Right cardiac atrium (tissue), 5 donors: ENCODE measurements at places on chromosomes 5 and 9. TPM values are rescaled to one million over a fixed set of nuclear protein-coding genes. Genes with fewer than 3 reads are reported as not detected.

- no peak for DNase-seq
These were observed 167.6 kb downstream of the ASTN2 start for GRCh38 chr9:117247266-117247665.

GRCh38 chr5:14370386-14370785, 211.2 kb upstream of the OTULINL start:
- no peak for DNase-seq

Gene CER1
- not detected for total RNA-seq

Gene INSL4
- total RNA-seq = not detected

DNA sequence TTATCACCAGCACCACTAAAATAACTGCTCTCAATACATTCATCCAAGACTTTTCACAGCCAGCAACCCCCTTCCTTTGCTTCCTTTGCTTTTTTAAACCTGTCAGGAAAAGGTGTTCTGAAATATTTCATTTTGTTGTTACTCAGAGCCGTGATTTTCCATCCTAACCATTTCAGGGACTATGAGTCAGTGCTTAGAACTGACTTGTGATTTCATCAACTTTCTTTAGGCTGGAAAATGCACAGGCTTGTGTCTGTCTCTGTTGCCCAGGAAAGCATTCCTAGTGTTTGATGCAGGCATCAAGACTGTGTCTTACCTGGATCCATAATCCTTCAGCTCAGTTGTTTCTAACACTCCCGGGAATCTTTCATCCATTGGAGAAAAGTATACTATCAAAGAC, 805.6 kb downstream of the BRINP1 start:
- no peak for DNase-seq

- DNase-seq = no peak
These were observed 99.8 kb upstream of the DAP start for GRCh38 chr5:10860645-10861422.

Gene PCDHGB2
- 6.5 TPM for total RNA-seq

Gene CCL19
- 1.4 TPM for total RNA-seq

DNA sequence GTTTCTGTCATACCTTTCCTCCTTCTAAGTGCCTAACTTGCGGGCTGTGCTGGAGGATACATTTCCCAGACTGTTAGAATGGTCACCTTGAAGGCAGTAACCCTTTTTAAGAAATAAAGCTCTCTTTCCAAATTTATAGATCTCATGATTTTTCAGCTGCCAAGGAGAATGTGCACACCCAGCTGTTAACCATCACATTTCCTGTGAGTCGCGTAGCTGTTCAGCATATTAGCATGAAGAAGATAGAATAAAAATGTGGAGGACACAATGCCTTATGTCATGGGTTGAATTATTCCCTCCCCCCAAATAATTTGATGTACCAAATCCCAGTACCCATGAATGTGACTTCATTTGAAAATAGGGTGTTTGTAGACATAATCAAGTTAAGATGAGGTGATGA, 729.4 kb downstream of the MTRR start:
- DNase-seq = no peak

DNA sequence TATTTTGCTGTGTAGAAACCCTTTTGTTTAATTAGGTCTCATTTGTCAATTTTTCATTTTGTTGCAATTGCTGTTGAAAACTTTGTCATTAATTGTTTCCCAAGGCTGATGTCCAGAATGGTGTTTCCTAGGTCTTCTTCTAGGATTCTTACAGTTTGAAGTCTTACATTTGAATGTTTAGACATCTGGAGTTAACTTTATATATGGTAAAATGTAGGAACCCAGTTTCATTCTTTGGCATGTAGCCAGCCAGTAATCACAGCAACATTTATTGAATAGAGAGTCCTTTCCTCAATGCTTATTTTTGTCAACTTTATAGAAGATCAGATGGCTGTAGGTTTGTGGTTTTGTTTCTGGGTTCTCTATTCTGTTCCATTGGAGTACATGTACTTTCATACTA, 1290.8 kb upstream of the CDH9 start:
- no peak for DNase-seq
